ENCODE measurements at places on chromosomes 2 and 18.

- peak; percentile 91 for DNase-seq
Measured at GRCh38 chr2:27628767-27629709, at the start of the genes CCDC121 and GPN1. TSS of gene CCDC121 (minus strand) at chr2:27629012. CDS start at chr2:27627799, 1,213 bp downstream. TSS of gene GPN1 (plus strand) at chr2:27629050. CDS start at chr2:27629059, 9 bp downstream.

GRCh38 chr18:68928762-68929675 is 131.1 kb downstream of the CCDC102B start:
- DNase-seq: no peak

GRCh38 chr2:60873381-60873780 is 8.0 kb upstream of the REL start:
- DNase-seq: no peak

- DNase-seq: no peak
Measured at GRCh38 chr2:75491129-75491753, 69.5 kb downstream of the EVA1A start.

GRCh38 chr2:33014268-33014667 is 67.5 kb downstream of the LTBP1 start:
- DNase-seq: no peak

- DNase-seq: no peak
Measured at GRCh38 chr2:69422198-69422597, 15.0 kb downstream of the NFU1 start.

- no peak for DNase-seq
Measured at GRCh38 chr2:205892251-205892655, 193.7 kb downstream of the INO80D start.

GRCh38 chr2:99888617-99889016 is 253.8 kb downstream of the AFF3 start:
- DNase-seq: no peak

- DNase-seq: no peak
Measured at GRCh38 chr2:120018549-120018948, 5.7 kb downstream of the EPB41L5 start.
